Suppressor macrophage treated with lipopolysaccharide for 1 hour (primary cell): ENCODE measurements at places on chromosomes 7 and 10.
A peak's percentile ranks its signal among the peaks of the same experiment; 100 is the strongest.

DNA sequence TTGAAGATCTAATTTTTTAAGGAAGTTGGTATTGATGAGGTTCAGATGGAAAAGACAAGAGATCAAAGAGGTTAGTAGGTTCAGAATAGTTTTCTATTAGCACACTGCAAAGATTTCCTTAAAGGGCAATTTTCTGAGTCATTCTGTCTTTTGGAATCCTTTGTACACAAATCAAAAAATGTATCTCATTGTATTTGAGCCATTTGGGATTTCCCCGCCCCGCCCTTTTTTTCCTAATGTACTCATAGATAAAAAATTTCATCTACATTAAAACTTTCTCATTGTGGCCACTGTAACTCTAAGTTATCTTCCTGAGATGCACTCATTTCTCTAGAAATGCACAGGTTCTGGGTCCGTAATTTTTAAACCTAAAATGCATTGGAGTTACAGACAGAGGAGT lies 12.1 kb downstream of the GIMAP6 start:
- DNase-seq = peak; percentile 50

- DNase-seq = no peak
Measured at GRCh38 chr7:24715661-24716479, 41.4 kb downstream of the GSDME start.

DNA sequence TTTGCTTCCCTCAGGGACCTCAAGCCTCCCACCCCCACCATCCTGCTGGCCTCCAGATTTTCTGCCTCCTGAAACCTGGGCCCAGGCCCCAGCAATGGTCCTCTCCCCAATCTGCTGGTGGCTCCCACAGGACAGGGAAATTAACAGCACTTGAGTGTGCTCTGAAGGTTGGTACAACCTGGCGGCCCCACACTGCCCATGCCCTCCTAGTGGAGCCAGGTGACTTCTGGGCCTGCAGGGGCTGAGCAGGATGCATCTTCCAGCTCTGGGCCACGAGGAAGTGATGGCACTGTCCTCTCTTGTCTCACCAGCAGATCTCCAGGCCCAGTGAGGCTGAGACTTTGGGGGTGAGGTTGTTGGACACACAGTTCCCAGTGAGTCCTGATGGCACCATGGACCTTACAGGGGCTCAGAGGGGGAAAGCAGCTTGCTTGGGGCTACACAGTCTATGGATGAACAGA lies 3.6 kb upstream of the ZMIZ1 start:
- no peak for DNase-seq

- DNase-seq = no peak
Measured at GRCh38 chr10:19791032-19791431, 25.2 kb upstream of the PLXDC2 start.

- no peak for DNase-seq
Measured at GRCh38 chr7:128136215-128136597, 104.9 kb upstream of the LEP start.

DNA sequence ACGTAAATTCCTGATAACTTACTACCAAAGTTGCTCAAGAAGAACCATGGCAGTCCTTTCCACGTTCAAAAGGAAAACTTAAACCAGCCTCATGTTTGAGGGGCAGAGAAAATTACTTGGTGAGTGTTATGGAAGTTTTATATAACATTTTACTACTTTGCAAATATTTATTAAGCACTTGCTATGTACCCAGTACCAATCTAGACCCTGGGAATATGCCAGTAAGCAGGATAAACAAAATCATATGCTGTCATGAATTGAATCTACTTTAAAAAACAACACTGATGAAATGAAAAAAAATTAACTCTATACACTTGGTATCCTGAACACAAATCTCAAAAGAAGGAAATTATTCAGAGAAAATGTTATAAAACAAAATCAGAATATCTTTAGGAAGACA lies 46.1 kb downstream of the NCAPG2 start:
- no peak for DNase-seq

- DNase-seq = no peak
Measured at GRCh38 chr10:124075231-124075955, 18.0 kb downstream of the CHST15 start.

DNA sequence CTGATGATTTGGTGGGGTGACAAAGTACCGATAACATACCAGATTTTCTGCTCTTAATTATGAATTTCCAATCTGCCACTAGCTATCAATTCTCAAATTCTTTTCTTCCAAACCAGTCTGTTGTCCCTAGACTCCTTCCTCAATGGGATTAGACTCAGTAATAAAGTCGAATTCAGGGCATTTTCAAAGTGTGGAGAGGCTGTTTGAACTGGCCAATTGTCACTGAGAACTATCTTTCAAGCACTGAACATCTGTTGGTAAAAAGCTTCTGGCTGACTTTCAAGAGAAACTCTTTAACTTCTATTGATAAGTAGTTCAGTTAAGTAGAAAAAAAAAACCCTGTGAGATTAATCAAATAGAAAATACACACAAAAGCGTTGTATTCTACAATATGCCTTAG lies 108.9 kb downstream of the SAMD9 start:
- no peak for DNase-seq

GRCh38 chr7:115177103-115177502 lies 255.2 kb downstream of the MDFIC start:
- no peak for DNase-seq

DNA sequence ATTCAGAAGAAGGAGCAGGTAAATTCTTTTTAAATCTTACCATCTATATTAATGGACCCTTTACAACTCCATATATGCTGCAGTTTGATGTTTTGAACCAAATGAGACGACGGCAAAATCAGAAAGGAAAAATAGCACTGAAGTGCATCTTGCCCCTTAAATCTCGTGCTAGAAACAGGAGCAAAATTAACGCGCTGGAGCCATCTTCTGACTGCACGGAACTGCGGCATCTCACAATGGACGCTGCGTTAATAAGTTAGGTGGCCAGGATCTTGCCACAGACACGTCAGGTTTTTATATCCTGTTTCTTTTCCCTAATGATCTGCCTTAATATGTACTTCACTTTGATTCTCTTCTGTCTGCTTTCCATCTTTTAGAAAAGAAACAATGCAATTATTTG lies 354.5 kb downstream of the TFEC start:
- no peak for DNase-seq

DNA sequence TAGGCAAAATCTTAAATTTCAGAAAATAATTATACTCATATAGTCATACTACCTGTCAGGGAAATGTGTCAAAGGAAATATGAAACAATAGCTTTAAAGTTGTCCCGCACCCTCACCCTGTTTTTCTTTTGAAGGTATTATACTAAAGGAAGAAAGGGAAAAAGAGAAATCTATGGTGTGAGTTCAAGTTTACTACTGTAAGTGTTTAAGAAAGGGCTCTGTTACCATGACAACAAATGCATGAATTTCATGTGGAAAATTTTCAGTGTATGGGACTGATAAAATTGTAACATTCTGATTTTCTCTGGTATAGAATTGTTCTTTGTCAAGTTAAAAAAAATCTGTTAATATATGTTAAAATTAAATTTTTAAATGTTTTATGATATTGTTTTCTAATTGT lies 229.8 kb downstream of the ADK start:
- DNase-seq = no peak

DNA sequence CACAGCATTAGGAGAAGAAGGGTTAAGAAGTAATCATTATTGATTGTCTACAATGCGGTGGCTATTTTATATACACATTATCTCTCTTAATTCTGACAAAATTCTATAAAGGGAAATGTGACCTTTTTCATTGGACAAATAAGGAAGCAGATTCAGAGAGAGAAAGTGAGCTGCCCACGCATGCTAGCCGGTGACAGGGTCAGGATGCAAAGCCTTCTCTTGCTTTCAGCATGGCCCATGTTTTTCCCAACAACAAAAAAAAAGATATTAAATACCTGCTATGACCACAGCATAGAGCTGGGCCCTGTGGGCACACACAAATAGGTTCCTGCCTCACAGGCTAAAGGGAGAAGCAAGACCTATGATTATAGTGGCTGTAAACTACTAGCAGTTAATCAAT lies 66.8 kb downstream of the PPP1R3C start:
- peak; percentile 56 for DNase-seq

DNA sequence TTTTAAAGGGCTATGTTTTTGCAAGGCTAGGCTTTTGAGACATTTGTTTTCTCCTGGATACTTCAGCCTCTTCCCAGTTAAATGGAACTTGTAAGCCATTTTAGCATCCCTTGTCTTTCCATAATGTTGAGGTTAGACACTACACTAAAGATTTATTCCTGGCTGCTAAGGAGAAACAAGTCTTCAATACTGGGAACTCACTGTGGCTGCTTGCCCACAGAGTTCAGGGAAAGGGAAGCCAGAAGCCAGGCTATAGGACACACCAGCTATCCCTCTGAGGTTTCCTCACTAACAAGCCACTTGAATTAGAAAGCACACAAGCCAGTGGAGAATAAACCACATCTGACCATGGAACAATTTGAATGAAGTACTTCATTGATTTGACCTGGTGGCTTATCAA lies 421.7 kb upstream of the CHRM2 start:
- no peak for DNase-seq
